ENCODE measurements at places on chromosomes 16 and 17.

GRCh38 chr16:85750827-85751697 is at the start of gene C16orf74:
C16orf74 (minus strand) TSS chr16:85751096; CDS start chr16:85735217, 15,879 bp downstream.
- DNase-seq, result peak; percentile 61

DNA sequence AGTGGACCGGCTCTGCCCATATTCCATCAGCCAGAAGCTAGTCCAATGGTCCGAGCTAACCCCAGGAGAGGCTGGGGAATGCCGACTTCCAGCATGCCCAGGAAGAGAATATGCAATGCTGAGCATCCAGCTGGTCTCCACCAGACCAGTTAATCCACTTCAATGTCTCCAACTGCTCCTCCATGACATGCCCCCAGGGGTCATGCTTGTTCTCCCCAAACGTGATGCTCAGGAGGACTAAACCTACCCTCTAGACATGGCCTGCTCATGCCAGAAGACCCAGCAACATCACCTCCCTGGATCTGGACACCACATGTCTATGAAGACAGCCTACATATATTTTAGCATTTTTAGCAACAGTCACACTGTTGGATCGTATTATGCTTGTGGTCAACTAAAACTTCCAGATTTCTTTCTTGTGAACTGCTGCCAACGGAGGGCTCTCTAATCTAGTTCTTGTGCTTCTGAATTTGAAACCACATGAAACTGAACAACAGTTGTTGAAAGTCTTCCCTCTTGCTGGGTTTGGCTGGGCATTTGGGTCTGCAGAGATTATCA is 245.1 kb downstream of the SOX9 start:
- DNase-seq, result no peak

- no peak for DNase-seq
These were observed 355.4 kb upstream of the TNRC6C start for GRCh38 chr17:77602883-77603640.

DNA sequence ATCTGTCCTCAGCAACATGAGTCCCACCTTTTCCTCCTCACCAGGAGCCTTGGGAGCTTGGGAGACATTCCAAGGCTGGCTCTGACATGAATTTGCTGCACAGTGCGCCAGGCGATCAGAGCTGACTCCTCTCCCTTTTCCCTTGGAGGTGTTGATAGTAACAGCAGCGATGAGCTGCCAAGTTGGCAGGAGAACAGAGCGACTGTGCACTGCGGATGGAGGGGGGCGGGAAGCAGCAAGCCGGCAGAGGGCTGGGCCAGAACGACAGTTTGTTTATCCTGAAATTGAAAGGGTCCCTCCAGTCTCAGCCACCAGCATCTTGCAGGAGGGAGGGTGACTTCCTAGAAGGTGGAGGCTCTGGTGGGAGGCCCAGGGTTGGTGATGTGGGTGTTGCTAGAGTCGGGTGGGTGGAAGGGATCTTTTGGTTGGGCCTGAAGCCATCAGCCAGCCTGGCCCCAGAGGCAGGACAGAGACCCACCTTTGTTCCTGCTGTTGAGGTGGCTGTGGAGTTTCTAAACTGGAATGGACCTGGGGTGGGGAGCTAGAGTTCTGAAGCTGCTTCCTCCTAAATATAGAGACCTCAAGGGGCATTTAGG is 22.5 kb upstream of the DYNLL2 start:
- DNase-seq, result peak; percentile 8

DNA sequence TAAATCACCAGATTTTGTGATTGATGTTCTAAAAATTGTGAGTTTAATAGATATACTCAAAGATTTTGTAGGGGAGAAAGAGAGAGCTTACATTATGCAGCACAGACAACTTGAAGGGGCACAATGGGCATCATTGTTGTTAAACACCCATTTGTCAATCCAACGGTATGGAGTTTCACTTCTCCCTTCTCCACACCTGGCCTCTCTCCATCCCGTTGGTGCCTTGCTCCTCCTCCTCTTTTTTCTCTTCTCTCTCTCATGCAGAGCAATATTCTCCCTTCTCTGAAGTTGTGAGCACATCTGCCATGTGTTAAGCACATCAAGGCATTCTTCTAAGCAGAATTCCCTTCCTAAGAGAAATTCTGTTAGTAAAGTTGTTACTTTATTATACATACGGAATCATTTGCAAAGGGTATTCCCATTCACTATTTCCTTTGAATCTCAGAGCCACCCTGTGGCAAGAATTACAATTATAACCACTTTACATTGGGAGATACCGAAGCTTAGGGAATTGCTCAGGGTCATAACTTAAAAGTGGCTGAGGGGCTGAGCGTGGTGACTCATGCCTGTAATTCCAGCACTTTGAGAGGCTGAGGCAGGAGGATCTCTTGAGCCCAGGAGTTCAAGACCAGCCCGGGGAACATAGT is 40.5 kb upstream of the SKAP1 start:
- DNase-seq, result peak; percentile 54

DNA sequence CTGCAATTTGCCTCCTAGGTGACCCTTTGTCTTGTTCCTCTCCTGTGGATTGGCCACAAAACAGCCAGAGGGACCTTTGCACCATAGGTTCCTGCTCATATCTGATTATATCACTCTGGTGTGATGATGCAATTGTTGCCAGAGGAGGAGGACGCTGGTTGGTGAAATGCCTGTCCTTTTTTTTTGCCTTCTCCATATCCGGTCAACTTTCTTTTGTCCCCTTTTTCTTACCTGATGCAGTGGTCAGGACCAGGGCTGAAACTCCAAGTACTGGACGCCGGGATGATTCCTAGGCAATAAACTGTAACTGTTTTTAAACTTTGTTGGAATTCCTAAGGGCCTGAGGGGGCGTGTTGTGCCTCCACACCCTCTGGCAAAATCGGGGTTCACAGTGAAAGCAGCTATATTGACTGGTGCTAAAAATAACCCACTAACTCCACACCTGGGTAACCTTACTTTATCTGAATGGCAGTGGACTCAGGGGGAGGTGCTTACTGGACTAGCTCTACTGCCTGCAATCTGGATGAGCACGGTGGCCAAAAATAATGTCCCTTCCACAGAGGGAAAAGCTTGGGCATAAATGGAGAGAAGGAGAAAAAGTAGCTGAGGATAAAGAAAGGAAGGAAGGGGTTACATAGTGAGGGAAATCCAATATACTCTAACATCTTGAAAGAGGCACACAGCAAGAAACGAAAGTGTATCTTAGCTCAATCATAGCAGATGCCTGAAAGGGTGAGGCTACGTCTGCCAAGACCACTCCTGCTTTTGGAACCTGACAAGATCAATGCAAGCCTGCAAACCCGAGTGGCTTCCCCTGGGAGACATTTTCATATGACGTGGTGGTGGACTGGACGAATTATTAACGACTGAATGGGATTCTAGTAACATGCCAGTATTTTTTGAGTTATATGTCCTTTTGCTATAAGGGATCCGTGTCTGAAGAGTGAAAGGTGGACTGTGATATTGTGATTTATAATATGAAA is 28.4 kb upstream of the ZNF423 start:
- DNase-seq, result no peak

- no peak for DNase-seq
These were observed 74.4 kb upstream of the ARL4D start for GRCh38 chr17:43324205-43324893.

GRCh38 chr17:1644493-1645206 is 882 bp downstream of the SCARF1 start:
- peak; percentile 60 for DNase-seq

DNA sequence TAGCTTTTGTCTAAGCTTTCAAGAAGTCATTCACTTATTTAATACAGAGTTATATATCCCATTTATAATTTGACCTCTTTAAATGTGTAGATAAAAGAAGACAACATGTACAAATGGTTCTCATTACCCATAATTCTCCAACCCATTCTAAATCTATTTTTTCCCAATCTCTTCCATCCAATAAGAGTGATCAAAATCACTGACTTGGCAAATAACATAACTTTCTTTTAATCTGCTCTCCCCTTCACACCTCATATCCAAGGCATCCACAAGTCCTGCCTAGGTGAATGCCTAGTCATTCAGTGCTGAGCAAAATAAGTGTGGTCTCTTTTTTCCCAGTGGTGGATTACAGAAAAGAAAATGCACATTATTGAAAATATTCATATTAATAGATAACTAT is 1231.1 kb downstream of the CDH11 start:
- no peak for DNase-seq

GRCh38 chr16:9898555-9898954 is 283.7 kb downstream of the GRIN2A start:
- DNase-seq, result no peak

DNA sequence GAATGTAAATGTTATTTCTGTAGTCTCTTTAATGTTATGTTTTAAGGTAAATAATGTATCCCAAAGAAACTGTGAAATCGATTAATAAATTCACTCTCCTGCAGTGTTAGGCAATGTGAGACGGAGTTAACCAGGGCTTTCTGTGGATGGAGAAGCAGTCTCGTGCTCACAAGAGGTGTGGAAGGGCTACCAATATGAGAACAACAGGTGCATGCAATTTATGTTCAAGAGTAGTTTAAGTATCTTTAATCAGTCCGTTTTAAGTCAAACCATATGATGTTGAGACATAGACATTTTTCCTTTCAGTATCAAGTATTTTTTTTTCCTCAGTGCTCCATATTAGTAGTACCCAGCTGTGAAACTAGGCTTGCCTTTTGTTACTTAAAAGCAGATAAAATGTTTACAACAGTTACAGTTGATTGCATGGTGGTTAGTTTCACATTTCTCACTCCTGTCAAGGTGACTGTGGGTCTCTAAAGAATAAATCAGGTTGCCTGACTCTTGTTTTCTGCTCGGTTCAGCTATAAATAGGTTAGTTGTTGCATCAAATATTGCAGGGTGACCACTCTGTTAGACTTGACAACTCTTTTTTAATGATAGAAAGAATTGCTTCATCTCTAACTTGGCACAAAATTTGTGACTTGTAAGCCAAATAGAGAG is 54.4 kb downstream of the COX10 start:
- no peak for DNase-seq

DNA sequence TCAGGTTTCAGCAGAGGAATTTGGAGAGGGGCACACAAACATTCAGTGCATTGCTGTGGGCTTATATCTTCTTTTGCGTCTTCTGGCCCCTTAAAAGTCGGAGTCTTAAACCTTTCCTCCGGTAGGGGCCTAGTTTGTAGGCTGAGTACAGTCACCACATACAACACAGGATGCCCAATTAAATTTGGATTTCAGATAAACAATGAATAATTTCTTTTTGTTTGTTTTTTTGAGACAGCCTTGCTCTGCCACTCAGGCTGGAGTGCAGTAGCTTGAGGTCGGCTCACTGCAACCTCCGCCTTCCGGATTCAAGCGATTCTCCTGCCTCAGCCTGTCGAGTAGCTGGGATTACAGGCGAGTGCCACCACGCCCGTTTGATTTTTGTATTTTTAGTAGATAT is 26.7 kb upstream of the ADORA2B start:
- no peak for DNase-seq

DNA sequence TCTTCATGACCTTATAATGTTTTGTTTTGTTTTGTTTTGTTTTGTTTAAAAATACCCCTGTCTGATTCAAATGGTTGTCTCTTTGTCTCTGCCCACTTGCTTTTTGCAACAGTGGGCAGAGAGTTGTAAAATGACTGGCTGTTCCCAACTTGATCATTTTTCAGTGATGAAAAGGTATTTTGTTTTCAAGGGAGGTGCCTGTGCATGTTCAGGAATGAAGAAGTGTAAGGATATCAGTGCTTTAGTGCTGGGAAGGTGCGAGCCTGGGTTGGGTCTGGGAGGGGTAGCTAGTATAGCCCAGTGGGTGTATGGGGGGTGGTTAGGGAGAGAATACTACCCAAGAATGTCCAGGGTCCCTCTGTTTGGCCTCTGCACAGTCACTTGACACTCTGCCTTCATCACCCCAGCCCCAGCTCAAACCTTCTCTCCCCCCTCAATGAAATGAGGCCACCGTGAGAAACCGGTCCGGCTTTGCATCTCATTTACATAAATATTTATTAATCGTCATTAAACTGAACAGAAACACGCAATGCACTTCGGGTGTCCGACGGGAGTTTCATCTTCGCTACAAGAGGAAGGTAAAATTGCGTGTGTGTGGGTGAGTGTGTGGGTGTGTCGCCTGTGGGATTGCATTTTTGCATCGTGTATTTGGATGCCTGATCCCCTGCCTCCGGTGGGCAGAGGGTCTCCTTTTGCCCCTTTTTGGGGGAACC is 4.3 kb downstream of the NEUROD2 start:
- DNase-seq, result no peak

- no peak for DNase-seq
These were observed 46.1 kb upstream of the MARCHF10 start for GRCh38 chr17:62854098-62854680.

- DNase-seq, result no peak
These were observed 78.4 kb downstream of the SOX9 start for GRCh38 chr17:72199256-72199655.

DNA sequence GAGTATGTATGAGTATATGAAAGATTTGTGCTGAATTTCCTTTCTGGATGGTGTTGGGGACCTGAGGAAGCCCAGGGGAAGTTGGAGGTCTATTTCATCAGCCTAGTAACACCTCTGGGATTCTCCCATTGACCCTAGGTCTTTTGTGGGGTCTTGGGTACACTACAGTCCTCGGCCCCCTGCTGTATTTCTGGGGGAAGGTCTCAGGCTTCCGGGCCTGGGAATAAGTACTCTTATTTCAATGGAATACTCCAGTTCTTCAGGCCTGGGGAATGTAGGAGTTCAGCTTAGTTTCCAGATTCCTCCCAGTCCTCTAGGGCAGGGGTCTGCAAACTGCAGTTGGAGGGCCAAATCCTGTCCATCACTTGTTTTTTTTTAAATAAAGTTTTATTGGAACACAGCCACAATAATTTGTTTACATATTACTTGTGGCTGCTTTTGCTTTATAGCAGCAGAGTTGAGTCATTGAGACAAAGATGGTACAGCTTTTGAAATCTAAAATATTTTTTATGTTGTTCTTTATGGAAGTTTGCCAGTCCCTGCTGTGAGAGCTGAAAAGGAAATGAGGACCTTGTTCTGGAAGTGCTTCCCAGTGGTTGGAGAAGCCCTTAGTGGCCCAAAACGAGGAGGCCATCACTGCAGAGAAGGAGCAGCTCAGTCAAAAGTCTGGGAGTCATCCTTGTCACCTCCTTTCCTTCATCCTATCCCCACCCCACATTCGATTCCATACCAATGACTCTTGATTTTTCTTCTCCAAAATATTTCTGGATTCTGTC is 142.5 kb upstream of the HS3ST2 start:
- DNase-seq, result peak; percentile 47

- no peak for DNase-seq
These were observed 393.8 kb upstream of the KIF2B start for GRCh38 chr17:53428913-53429312.

DNA sequence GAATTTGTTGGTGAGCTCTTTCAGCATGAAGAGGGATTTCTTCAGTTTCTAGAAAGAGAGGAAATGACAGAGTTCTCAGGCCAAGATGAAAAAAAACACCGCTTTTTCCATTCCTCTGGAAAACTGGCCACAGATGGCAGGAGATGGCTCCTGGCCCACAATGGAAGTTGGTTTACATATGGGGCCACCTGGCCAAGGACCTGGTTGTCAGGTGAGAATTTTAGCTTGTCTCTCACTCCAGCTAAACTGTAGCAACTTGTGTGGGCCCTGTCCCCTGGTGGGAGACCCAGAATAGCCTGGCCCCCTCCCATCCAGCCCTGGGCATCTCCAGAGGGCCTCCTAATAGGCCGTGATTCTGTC is 33.6 kb downstream of the LGALS9 start:
- DNase-seq, result no peak
